Common myeloid progenitor, CD34-positive (primary cell): ENCODE measurements at places on chromosomes 1 and 21.

DNA sequence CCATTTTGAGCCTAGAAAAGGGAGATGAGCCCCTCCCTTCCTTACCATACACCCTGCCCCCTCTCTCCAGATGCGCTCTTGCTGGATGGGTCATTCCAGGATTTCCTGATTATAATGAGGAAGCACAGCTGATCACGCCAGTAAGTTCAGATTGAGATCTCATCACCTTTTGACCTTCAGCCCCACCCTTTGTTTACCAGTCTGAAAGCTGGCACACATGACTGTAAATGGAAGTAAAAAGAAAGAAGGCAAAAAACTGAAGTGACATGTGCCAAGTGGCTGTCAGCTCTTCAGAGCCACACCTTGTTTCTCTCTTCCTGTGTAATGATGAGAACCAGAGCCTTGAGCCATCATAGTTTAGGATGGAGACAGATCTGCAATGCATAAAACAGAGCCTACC is 27.9 kb downstream of the S1PR1 start:
- no peak for DNase-seq

DNA sequence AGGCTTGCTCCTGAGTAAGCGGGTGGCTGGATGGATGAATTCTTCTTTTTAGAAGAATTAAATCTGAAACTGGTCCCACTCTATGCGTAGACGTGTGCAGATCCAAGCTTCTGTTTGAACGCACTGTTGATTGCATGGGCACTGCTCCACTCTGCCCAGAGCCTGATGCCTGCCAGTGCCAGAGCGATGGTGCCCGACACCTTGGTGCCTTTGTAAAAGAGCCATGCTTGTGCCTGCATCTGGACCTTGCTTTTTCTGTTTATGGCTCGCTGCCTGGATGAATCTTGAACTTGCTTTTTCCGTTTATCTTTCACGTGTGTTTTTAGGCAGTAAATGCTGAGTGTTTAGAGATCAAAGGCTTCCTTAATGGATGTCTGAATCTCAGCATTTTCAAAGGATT is 15.0 kb upstream of the PWP2 start:
- no peak for DNase-seq

GRCh38 chr1:221740993-221741702 is 741 bp downstream of the DUSP10 start:
- peak; percentile 81 for DNase-seq

DNA sequence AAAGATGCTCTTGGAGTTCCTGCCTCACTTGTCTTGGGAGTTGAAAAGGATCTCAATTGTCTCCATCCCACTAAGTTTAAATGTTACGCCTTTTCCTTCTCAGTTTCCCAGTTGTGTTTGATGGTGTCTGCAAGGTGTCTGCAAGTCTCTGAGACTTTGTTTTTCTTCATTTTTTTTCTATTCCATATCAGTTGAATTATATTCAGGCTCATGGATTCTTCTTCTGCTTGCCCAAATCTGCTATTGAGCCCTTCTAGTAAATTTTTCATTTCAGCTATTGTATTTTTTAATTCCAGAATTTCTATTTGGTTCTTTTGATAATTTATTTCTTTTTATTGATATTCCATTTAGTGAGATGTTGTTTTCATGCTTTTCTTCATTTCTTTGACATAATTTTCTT is 47.4 kb upstream of the TSHB start:
- DNase-seq: no peak

DNA sequence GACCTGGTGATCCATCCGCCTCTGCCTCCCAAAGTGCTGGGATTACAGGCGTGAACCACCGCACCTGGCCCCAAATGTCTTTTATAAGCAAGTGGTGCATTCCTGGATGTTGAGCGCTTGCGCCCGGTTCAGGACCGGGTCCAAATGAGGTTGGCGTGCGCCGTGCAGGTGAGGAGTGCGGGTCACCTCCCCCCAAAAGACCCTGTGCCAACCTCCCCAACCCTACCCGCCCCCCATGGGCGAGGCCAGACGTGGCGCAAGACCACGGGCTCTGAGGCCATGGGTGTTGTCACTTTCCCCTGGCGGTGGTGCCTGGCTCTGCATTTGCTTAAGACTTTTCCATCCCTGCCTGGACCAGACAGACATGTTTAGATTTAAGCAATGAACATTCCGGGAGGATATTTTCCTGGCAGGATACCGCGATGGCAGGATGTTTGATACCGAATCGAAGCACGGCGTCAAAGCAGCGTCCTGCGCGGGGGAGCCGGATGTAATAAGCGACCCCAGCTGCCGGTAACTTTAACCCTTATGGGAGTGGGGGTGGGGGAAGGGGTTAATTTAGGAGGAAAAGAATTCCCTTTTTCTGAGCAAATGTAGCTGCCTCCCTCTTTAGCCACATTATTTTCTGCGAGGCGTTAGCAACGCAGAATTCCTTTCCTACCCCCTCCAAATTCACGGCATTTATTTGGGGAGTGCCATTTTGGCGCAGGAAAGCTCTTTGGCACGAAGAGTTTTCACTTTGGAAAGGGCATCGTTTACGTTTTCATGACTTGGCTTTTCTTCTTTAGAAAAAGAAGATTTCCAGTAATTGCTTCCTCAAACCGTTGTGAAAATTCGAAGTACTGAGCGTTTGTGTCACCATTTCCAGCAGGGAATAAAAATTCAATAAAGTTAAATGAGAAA is 27.8 kb upstream of the RNF187 start:
- peak; percentile 78 for DNase-seq

DNA sequence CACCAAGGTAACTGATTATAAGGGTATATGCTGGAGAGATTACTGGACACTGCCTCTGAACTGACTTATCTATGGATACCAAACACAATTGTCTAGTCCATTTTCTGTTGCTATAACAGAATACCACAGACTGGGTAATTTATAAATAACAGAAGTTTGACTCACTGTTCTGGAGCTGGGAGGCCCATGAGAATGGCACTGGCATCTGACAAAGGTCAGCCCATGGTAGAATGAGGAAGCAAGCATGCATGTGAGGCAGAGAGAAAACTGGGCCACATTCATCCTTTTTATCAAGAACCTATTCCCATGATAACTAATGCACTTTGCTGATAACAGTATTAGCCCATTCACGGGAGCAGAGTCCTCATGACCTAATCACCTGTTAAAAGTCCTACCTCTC is 37.4 kb downstream of the FCER1A start:
- peak; percentile 13 for DNase-seq

DNA sequence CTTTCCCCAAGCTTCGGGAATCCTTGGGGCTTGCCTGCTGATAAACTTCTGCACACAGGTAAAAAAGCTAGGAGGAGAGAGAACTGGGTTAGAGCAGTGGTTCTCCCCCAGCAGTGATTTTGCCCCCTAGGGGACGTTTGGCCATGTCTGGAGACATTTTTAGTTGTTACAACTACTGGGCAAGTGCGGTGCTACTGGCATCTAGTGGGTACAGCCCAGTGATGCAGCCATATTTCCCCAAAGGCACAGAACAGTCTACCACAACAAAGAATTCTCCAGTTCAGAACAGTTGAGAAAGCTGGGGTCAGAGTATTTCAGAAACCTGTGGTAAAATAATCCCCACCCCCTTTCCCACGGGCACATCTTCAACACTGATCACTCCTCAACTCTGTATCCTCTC is 41.3 kb downstream of the LRRC71 start:
- peak; percentile 44 for DNase-seq

DNA sequence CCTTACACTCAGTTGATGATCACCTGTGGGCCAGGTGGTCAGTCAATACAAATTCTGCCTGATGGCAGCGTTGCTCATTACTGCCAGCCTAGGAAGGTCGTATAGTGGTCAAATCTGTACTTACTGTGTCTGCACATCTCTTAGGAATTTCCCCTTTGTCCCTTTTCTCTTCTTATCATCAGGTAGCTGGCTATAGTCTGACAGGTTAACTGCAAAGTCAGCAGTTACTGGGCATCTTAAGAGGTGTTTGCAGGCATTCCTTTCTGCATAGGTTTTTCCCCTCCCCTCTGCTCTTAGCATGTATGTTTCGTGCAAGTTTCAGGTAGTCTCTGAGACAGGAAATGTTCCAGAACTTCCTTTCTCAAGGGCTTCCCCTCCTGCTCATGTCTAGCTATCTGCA is 298.7 kb downstream of the LRRIQ3 start:
- no peak for DNase-seq
